ENCODE measurements at places on chromosomes 3 and 15.

DNA sequence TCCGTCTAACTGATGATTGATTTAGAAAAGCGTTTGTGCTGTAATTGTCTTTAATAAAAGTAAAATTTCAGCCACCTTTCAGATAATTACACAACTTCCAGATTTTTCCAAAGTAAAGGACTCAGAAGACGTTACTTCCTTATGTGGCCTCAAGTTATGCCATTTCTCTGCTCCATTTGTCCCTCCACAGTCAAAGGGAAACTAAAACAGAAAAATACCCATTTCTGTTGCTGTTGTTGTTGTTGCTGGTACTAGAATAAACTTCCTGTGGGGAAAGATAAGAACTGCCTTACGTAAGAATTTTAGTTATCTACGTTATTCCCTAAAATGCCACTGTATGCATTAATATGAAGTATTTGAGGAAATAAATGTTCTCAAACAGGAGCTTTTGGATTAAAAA lies 153.9 kb downstream of the P3H2 start:
- no peaks in the 10 kb centered on the region for H3K36me3 ChIP-seq
- H3K27me3 ChIP-seq = no peaks in the 10 kb centered on the region
- H3K4me3 ChIP-seq = no peak overlapping the region
- H3K4me1 ChIP-seq = no peaks in the 10 kb centered on the region
- DNase-seq = no peak
- no peak overlapping the region for H3K27ac ChIP-seq

DNA sequence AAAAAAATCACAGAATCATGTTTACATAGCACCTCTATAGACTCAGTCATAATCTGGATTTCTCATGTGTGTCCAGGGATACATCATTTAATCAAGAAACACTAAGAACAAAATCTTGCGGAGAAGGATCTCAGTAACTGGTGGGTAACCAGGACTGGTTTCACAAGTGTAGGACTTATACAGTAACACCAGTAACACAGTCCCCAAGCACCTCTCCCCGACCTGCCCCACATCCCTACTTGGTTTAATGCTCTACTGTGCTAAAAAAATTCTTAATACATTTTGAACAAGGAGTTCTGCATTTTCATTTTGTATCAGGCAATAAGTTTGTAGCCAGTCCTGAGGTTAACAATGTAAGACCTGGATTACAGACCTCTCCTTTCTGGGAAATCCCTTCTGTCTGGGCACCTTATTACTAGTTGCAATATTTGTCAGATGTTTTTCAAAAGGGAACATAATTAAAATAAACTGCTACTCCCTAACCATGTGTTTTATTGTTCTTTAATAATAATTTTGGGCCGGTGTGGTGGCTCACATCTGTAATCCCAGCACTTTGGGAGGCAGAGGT lies 57.6 kb upstream of the BBX start:
- no peaks in the 10 kb centered on the region for H3K36me3 ChIP-seq
- H3K4me3 ChIP-seq = no peak overlapping the region
- no peaks in the 10 kb centered on the region for H3K27me3 ChIP-seq
- DNase-seq = no peak

DNA sequence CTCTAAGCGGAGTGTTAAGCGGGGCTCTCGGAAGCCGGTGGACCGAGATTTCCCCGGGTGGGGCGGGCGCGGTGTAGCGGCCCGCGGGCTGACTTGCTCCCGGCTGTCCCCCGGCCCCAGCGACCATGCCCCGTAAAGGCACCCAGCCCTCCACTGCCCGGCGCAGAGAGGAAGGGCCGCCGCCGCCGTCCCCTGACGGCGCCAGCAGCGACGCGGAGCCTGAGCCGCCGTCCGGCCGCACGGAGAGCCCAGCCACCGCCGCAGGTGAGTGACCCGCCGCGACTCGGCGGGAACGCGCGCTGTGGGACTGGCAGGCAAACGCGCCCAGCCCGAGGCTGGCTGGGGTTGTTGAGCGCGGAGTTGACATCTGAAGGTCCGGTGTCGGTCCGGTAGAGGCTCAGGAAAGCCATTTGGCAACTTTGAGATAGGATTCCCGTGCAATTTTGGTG lies 1.3 kb downstream of the SMC4 start:
- H3K4me3 ChIP-seq = peak overlapping the region; percentile 70
- H3K27ac ChIP-seq = peak overlapping the region; percentile 64
- peak; percentile 82 for DNase-seq
- H3K4me1 ChIP-seq = peaks cover 13% of the 10 kb centered on the region
- H3K27me3 ChIP-seq = no peaks in the 10 kb centered on the region

DNA sequence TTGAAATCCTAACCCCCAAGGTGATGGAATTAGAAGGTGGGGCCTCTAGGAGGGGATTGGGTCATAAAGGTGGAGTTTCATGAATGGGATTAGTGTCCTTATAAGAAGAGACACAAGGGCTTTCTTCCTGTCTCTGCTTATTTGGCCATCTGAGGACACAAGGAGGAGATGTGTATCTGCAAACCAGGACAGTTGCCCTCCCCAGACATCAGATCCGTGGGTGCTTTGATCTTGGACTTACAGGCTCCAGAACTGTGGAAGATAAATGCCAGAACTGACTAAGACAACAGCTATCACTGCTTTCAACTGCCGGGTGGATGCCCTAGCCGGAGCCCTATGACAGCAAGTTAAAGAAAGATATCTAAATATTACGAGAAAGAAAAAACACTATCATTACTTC lies 94.4 kb downstream of the CHRNA7 start:
- no peak overlapping the region for H3K4me3 ChIP-seq
- DNase-seq = no peak
- no peaks in the 10 kb centered on the region for H3K27me3 ChIP-seq

DNA sequence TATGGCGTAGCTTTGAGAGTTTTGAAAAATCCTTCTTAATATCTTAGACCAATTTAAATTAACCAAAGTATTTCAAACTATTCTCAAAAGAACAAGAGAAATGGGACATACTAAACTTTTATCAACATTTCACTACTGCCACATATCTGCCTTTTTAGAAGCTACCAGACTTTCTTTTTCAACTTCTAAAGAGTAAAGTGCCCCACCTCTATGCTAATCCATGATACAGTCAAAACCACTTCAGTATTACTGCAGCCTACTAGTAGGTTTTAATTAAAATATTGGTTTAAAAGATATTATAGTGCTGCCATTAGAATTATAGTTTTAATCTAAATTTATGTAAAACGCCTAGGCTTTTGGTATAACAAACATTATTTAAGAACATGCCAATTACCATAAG lies 15.1 kb downstream of the HERC1 start:
- H3K27me3 ChIP-seq = no peaks in the 10 kb centered on the region
- peaks cover 40% of the 10 kb centered on the region for H3K4me1 ChIP-seq
- no peak for DNase-seq
- no peak overlapping the region for H3K4me3 ChIP-seq
- H3K27ac ChIP-seq = no peak overlapping the region

GRCh38 chr3:12495749-12496452 lies 11.6 kb downstream of the TSEN2 start:
- no peak for DNase-seq
- no peaks in the 10 kb centered on the region for H3K27me3 ChIP-seq
- no peak overlapping the region for H3K27ac ChIP-seq
- H3K4me1 ChIP-seq = no peaks in the 10 kb centered on the region

GRCh38 chr15:70348581-70349344 lies 251.0 kb upstream of the TLE3 start:
- no peaks in the 10 kb centered on the region for H3K36me3 ChIP-seq
- H3K27ac ChIP-seq = no peak overlapping the region
- H3K4me3 ChIP-seq = no peak overlapping the region
- H3K4me1 ChIP-seq = peaks cover 7% of the 10 kb centered on the region

DNA sequence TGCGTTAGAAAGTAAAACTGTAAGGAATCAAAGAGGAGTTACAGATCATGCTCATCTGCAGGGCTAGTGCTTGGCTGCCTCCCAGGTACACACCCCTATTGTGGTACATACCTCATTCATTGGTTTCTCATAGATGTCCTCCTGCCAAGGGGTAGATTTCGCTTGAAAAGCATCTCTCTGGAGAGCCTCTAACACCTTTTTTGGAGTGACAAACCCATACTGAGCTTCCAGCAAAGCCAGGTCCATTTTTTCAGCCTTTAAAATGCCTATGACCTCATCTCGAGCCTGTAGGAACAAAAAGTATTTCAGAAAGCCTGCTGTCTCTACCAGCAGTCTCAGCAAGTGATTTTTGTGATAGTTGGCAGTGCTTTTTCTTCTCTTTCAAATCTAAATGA lies 112.1 kb downstream of the CMSS1 start:
- H3K4me3 ChIP-seq = no peak overlapping the region
- no peaks in the 10 kb centered on the region for H3K36me3 ChIP-seq
- no peak overlapping the region for H3K27ac ChIP-seq

GRCh38 chr15:39110336-39110735 lies 470.5 kb upstream of the THBS1 start:
- no peak overlapping the region for H3K27ac ChIP-seq
- H3K36me3 ChIP-seq = no peaks in the 10 kb centered on the region
- H3K4me3 ChIP-seq = no peak overlapping the region
- H3K4me1 ChIP-seq = no peaks in the 10 kb centered on the region

- H3K27me3 ChIP-seq = no peaks in the 10 kb centered on the region
- H3K27ac ChIP-seq = no peak overlapping the region
- H3K36me3 ChIP-seq = no peaks in the 10 kb centered on the region
- no peak overlapping the region for H3K4me3 ChIP-seq
- no peaks in the 10 kb centered on the region for H3K4me1 ChIP-seq
- DNase-seq = no peak
These were observed 14.7 kb downstream of the FEM1B start for GRCh38 chr15:68292157-68292781.

- H3K27ac ChIP-seq = no peak overlapping the region
- no peaks in the 10 kb centered on the region for H3K27me3 ChIP-seq
- DNase-seq = no peak
- H3K4me1 ChIP-seq = no peaks in the 10 kb centered on the region
- no peaks in the 10 kb centered on the region for H3K36me3 ChIP-seq
These were observed 80.4 kb downstream of the VGLL4 start for GRCh38 chr3:11563159-11563864.

DNA sequence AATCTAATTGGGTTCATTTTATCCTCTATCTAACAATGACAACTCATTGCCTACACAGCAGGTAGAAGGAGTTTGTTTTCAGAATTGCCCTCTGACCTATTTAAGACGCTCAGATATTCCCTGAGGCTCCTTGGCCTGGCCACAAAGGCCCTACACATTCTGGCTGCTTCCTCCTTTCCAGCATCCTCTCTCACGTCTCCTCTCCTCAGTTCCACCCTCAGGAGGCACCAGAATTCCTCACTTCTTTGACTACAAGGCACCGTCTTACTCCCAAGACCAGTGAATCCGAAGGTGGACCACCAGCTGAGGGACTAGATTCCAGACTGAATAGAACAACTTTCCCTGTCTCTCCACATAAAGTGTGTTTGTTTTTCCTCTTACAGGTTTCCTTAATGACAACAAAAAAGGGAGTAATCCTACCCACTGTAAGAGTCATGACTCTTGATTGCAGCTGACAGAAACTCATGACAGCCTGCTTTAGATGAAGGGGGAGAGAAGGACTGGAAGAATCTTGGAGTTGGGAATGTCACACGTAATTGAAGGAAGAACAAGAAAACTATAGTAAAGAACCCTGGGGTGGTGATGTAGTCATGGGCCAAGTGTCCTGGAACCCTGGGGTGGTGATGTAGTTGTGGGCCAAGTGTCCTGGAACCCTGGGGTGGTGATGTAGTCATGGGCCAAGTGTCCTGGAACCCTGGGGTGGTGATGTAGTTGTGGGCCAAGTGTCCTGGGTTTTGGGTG lies 22.0 kb upstream of the MUC20 start:
- H3K4me3 ChIP-seq = no peak overlapping the region
- no peaks in the 10 kb centered on the region for H3K4me1 ChIP-seq
- DNase-seq = no peak
